RPMI7951 (cell line): ENCODE measurements at places on chromosomes 2 and 18.

GRCh38 chr2:11558214-11558886, 24.5 kb downstream of the GREB1 start:
- no peak for DNase-seq

- DNase-seq = no peak
These were observed 3.3 kb upstream of the HOXD11 start for GRCh38 chr2:176103742-176104315.

DNA sequence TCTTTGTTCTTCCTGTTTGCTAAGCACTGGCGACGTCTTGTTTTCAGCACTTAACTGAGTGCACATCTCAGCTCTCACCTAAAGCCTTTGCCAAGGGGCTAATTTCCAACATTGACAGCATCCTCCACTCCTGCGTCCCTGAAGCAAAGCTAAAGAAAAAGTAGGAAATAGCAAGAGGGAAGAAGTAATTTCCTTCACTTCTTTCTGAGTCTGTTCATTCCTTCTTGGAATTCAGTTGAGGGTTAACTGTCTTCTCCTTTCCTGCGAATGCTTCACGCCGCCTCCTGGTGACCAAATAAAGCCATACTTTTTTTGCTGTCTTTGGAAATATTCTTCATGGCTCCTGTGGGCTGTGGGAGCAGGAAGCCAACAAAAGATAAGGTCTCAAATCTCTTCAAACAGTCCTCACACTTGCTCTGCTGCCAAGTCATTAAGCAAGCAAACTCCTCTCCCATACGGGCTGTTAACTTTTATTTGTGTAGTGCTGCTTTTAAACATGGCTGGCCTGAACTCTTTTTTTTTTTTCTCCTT, 100.9 kb downstream of the DPP10 start:
- peak; percentile 8 for DNase-seq

- DNase-seq = peak; percentile 57
These were observed 20.6 kb upstream of the ATRAID start for GRCh38 chr2:27191070-27191829.

DNA sequence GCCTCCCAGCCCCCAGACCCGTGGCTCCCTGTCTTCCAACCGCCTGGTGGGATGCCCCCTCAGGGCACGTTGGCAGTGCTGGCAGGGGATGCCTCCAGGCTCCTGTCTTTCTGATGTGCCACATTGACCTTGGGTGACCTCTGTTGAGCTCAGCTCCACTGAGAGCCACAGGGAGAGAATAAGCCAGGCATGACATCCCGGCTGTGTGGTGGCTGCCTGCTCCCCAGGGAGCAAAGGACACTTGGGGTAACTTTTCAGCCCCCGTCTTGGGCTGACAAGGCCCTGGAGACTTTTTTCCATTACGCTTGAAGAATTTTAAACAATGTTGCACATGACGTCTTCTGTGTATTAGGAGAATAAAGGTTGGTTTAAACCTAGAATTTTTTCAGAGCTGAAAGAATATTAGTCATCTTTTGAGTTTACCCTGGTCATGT, 246.0 kb downstream of the TSN start:
- DNase-seq = no peak

- DNase-seq = peak; percentile 26
These were observed 123.8 kb upstream of the STON1 start for GRCh38 chr2:48406116-48406515.

DNA sequence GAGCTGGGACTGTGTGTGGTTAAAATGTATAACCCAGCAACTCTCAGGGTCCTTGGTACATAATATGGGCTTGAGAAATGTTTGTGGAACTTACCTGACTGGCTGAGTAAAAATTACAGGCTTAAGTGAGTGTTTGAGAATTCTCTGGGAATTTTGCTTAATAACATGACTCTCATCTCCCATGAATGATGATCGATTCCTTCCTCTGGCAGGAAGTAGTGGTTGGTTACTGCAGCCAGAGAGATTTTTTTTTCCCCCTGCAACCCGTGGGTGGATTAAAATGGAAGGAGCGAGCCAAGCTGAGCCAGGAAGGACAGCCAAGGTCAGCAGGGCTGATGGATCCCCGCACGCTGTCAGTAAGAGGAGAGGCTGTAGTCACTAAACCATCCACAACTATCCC, 40.6 kb upstream of the RFX8 start:
- DNase-seq = peak; percentile 77

- no peak for DNase-seq
These were observed 5.6 kb upstream of the OTOF start for GRCh38 chr2:26483516-26483915.

DNA sequence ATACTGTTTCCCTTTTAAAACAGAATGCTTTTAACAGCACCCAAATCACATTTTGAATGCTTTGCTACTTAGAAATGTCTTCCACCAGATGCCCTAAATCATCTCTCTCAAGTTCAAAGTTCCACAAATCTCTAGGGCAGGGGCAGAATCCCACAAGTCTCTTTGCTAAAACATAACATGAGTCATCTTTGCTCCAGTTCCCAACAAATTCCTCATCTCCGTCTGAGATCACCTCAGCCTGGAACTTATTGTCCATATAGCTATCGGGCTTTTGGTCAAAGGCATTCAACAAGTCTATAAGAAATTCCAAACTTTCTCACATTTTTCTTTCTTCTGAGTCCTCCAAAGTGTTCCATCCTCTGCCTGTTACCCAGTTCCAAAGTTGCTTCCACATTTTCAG, 1374.5 kb upstream of the NXPH2 start:
- no peak for DNase-seq

DNA sequence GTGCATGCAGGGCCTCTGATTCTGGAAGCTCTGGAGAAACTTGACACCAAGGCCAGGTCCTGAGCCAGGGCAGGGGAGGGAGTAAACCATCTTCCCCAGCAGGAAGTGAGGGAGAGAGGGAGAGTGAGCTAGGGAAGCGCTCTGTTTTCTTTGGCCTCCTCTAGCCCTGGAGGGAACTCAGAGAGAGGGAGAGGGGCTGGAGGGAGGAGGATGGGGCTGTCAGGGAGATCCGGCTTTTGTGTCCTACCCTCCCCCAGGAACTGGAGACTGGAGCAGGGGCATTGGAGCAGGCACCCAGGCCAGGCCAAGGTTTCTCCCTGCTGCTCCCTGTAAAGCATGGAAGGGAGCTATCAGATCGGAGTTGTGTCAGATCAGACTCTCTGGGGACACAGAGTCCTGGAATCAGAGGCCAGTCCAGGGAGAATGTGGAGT, 22.7 kb upstream of the PKDCC start:
- DNase-seq = peak; percentile 30

- DNase-seq = no peak
These were observed 114.2 kb downstream of the RTP5 start for GRCh38 chr2:241983571-241984270.

DNA sequence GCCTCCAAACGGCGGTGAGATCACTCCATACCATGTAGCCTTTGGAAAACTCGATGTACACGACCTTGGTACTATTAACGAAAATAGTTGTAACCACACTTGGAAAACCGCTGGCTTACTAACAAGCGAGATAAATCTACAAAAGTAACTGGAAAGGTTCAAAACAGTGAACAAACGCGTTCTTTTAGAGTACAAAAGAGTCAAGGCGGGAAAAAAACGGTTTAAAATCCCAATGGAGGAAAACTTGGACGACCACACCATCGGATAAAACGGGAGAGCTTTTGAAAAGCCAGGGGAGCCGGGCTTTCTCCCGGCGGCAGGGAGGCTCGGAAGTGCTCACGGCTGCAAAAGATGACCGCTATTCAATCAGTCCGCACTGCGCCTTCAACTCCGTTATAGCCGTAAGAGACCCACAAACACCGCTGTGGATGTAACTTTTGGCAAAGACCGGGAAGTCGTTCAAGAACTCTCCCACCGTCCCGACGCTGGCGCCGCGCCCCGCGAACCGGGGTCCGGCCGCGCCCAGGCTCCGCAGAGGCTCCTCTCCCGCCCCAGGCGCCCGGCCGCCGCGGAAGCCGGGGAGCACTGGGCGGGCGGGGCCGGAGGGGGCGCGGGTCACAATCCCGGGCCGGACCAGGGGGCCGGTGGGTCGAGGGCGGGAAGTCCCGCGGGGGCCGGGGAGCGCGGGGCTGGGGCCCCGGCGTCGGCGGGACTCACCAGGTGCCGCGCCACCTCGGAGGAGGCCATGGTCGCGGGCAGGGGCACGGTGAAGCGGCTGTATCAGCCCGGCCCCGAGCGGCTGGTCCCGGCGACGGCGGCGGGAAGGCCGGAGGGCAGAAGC, 465 bp downstream of the SEPTIN10 start:
- peak; percentile 74 for DNase-seq

- DNase-seq = peak; percentile 39
These were observed 218.4 kb upstream of the REV1 start for GRCh38 chr2:99708231-99708630.

- DNase-seq = no peak
These were observed 63.3 kb upstream of the NEDD4L start for GRCh38 chr18:57980573-57981307.

GRCh38 chr2:101408925-101409324, 21.6 kb upstream of the CREG2 start:
- DNase-seq = no peak

GRCh38 chr18:6355789-6356589, 58.7 kb downstream of the L3MBTL4 start:
- peak; percentile 3 for DNase-seq

DNA sequence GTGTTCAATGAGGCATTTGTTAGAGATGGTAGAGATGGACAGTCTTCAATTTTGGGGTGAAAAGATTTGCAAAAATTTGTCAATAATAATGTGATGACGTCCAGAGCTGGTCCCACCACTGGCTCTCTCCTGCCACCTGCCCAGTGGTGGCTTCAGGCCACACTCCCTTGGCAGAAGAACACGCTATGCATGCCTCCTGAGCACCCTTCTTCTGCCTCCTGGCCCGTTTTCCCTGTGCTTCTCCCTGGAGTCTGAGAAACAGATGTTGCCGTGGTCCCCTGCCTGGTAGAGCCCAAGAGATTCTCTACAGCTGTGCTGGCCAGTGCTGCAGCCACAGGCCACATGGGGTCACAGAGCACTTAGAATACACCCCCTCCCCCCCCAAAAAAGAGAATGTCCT, 33.6 kb downstream of the INPP5D start:
- peak; percentile 19 for DNase-seq

- no peak for DNase-seq
These were observed 22.6 kb downstream of the CAPN13 start for GRCh38 chr2:30784682-30785081.

DNA sequence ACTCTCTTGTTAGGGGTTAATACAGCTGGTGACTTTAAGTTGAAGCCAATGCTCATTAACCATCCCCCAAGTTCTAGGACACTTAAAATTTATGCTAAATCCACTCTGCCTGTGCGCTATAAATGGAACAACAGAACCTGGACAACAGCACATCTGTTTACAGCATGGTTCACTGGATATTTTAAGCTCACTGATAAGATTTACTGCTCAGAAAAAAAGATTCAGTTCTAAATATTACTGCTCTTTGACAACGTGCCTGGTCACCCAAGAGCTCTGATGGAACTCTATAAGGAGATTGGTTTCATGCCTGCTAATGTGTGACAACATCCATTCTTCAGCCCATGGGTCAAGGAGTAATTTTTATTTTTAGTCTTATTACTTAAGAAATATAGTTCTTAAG, 27.5 kb downstream of the RNF103 start:
- DNase-seq = no peak

DNA sequence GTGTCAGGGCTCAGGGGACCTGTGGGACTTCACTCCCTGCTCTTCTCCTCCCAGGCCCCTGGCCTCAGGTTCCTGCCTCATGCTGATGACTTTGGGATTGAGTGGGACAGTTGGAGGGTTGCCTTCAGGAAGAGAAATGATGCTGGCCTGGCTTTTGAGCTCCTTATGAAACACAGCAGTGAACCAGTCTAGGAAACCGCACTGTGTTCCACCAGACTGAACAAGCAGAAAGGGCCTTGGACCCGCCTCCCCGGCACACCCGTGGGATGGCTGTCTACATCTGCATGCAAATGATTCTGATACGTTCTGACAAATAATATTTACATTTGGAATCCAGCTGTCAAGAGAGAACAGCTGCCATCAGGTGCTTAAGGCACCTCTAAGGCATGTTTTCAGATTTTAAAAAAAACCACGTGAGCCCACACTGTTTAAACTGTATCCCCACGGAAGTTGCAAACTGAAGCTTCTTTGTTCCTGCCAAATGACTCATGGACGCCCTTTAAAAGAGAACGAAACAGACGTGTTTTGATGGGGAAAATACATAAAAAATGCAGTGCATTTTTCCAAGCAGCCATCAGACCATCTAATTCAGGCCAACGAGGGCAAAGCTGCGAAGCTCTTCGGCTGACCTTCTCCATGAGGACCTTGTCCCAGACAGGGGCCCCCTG, 27.6 kb upstream of the ASAP2 start:
- peak; percentile 86 for DNase-seq

GRCh38 chr18:23114171-23114881, 21.0 kb upstream of the CABLES1 start:
- no peak for DNase-seq

GRCh38 chr2:24852026-24852425, 58.8 kb downstream of the CENPO start:
- DNase-seq = no peak

DNA sequence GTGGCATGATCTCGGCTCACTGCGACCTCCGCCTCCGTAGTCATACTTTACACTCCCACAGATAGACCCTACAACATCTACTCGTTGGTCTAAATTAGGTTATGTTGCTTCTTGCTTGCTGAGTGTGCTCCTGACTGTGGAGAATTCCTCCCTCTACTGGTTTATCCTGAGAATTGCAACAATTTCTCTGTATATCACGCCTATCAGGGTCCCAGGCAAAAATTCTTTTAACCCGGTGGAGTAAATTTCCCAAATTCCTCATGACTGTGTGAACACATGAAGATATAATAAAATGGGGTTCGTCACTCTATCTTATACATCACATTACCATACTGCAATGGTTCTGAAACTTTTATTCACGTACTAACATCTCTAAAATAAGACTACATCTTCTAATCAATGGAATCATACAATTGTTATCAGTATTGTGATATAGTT, 156.7 kb downstream of the EVA1A start:
- DNase-seq = peak; percentile 63

DNA sequence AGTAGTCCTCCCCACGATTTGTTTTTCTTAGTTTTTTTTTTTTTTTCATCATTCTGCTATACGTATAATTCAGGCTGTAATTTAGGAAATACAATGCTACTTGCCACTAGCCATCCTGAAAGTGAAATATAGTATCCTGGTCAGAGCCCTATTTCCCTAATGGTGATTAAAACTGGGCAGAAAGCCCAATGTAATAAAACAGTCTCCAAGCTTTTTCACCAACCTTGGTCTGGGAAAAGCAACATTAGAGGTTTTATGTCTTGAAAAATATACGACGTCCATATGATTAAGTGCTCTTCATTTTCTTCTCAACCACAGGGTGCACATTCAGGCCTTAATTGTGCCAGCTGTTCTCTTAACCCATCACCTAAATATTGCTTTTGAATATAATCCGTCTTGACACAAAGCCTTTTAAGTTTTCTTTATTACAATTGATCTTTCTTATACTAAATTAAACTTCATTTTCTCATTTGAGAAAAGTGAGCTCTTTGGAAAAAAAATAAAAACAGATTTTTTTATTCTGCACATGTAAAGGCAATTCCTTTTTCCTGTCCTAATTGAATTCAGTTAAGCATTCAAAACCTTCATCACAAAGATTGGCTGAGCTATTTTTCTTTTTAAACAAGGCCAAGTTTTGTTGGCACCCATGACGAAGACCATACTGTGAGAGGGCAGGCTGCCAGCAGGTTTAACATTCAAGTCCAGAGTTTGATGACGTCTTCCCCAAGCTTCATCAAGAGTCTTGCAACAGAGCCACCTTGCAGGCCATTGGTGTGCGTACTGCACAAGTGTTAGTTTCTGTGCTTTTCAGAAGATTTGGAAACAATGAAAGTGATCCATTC, 52.7 kb downstream of the MAP2 start:
- DNase-seq = peak; percentile 71

GRCh38 chr18:70454704-70455322, 166.0 kb downstream of the SOCS6 start:
- DNase-seq = peak; percentile 54
